ENCODE measurements at places on chromosomes 13 and 19. TPM values are rescaled to one million over a fixed set of nuclear protein-coding genes. Genes with fewer than 3 reads are reported as not detected.

Gene FOSB
- total RNA-seq = 24.2 TPM

DNA sequence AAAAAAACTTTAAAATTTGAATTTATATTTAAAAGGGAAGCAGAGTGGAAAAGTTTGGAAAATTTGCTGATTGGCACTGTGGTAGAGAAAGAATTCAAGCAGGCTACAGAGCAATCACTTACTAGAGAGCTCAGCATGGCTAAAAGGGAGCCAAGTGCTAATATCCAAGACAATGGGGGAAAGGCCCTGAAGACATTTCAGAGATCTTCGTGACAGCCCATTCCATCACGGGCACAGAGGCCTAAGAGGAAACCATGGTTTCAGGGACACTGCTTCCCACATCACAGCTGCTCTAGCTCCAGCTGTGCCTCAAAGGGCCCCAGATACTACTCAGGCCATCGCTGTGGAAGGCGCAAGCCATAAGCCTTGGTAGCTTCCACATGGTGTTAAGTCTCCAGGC, 73.7 kb downstream of the SGCG start:
- peaks cover 6% of the 10 kb centered on the region for H3K36me3 ChIP-seq
- no peak overlapping the region for H3K4me3 ChIP-seq

DNA sequence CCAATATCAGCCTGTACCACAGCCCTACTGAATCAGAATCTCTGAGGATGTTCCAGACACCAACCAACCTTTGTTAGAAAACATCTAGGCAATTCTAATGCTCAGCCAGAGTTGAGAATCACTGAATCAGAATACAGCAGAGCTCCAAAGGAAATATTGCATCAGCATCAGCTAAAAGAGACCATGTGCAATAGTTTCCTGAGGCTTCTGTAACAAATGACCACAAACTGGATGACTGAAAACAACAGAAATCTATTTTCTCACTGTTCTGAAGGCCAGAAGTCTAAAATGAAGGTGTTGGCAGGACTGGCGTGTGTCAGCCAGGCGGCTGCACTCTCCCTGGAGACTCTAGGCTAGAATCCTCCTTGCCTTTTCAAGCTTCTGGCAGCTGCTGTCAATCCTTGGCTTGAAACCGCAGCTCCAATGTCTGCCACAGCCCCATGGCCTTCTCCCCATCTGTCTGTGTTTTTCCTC, 1.2 kb upstream of the DCT start:
- H3K4me1 ChIP-seq = no peaks in the 10 kb centered on the region
- no peak for DNase-seq
- H3K36me3 ChIP-seq = no peaks in the 10 kb centered on the region
- H3K27ac ChIP-seq = no peak overlapping the region
- H3K27me3 ChIP-seq = no peaks in the 10 kb centered on the region

GRCh38 chr13:80757694-80758093, 416.8 kb upstream of the SPRY2 start:
- no peaks in the 10 kb centered on the region for H3K27me3 ChIP-seq
- DNase-seq = no peak
- H3K4me1 ChIP-seq = no peaks in the 10 kb centered on the region
- H3K36me3 ChIP-seq = no peaks in the 10 kb centered on the region

GRCh38 chr13:33006638-33007037, 9.6 kb upstream of the KL start:
- H3K27ac ChIP-seq = no peak overlapping the region
- no peak overlapping the region for H3K4me3 ChIP-seq
- DNase-seq = no peak
- H3K36me3 ChIP-seq = no peaks in the 10 kb centered on the region

Gene LENG1
- total RNA-seq = 3.8 TPM

- no peak for DNase-seq
- no peak overlapping the region for H3K27ac ChIP-seq
- H3K4me1 ChIP-seq = no peaks in the 10 kb centered on the region
- H3K36me3 ChIP-seq = no peaks in the 10 kb centered on the region
- no peaks in the 10 kb centered on the region for H3K27me3 ChIP-seq
Observed at GRCh38 chr13:112143046-112143752, 76.2 kb downstream of the SOX1 start.

- no peaks in the 10 kb centered on the region for H3K36me3 ChIP-seq
- DNase-seq = peak; percentile 34
- no peaks in the 10 kb centered on the region for H3K4me1 ChIP-seq
- H3K27ac ChIP-seq = no peak overlapping the region
Observed at GRCh38 chr13:109615721-109616420, 170.5 kb downstream of the IRS2 start.

GRCh38 chr13:82654861-82655855, 1227.1 kb downstream of the SLITRK1 start:
- H3K4me3 ChIP-seq = no peak overlapping the region
- no peak overlapping the region for H3K27ac ChIP-seq
- peak; percentile 91 for DNase-seq
- H3K36me3 ChIP-seq = no peaks in the 10 kb centered on the region
- no peaks in the 10 kb centered on the region for H3K27me3 ChIP-seq
- peaks cover 13% of the 10 kb centered on the region for H3K4me1 ChIP-seq

Gene ZNF675
- 21.9 TPM for total RNA-seq

Gene CDX2
- total RNA-seq = not detected

DNA sequence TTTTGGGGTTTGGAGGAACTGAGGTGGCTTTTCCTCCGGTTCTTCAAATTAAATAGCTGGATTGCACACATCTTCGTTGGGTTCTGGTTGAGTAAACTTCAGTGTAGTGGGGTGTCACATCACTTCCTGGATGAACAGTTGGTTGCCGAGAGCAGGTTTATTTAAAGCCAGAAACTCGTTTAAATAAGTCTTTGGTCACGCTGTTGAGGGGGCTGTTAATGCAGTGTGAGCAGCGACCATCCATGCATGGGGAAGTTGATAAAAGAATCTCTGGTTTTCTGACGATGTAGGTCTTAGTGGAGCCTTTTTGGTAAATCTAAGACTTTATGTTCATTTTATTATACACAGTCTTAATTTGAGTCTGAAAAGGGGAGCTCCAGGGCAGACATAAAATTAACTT, 351.2 kb upstream of the ARGLU1 start:
- H3K4me3 ChIP-seq = no peak overlapping the region
- H3K4me1 ChIP-seq = peaks cover 4% of the 10 kb centered on the region
- DNase-seq = no peak
- H3K27me3 ChIP-seq = no peaks in the 10 kb centered on the region
- H3K36me3 ChIP-seq = no peaks in the 10 kb centered on the region

Gene ZNF442
- total RNA-seq = 4.7 TPM

Gene ATP8A2
- 2.7 TPM for total RNA-seq

DNA sequence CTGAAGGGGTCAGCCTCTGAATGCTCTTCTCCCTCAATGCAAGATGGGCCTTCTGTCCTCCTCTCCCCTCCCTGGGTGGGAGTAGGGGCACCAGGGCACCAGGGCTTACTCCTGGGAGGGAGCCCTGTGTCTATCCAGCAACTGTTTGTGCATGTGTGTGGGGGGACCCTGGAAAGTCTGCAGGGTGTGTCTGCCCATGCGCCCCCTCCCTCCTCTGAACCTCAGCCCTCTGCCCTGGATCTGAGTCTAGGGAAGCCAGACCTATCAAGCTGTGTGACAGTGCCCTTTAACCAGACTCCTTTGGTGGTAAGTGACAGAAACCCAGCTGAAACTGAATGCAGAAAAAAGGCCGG, 213.3 kb upstream of the ZNF536 start:
- H3K36me3 ChIP-seq = no peaks in the 10 kb centered on the region
- H3K4me3 ChIP-seq = no peak overlapping the region
- no peaks in the 10 kb centered on the region for H3K4me1 ChIP-seq
- H3K27me3 ChIP-seq = peaks cover 3% of the 10 kb centered on the region
- no peak for DNase-seq

DNA sequence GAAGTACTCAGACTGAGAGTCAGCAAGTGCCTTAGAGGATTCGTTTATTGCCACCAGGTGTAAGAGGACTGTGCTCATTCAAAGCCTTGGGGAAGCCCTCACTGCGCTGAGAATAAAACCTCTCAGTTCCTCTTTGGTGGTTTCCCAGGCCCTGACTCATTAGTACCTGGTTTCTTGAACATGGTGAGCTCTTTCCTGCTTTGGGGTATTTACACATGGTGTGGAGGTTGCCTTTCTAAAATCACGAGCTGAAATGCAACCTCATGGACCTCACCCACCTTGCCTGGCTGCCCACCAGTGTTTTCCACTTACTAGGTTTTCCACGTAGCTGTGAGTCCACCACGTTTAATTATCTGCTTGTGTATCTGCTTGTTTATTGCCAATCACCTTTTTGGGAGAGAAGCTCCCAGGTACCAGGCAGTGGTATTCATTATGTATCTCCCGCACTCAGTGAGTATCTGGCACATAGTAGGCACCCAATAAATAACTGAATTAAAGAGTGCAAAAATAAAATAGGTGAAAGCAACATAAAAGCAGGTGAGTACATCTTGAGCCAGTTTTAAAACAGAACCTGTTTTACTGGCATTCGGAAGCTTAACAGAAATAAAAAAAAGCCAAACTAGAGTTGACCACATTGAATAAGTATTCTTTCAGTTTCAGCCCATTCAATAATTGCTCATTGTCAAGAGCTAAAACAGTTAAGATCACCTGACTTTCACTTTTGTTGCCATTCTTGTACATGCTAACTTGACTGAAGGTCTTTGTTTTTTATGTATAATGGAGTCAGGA, 533.0 kb downstream of the MYO16 start:
- no peaks in the 10 kb centered on the region for H3K27me3 ChIP-seq
- H3K27ac ChIP-seq = no peak overlapping the region
- H3K4me3 ChIP-seq = no peak overlapping the region
- H3K4me1 ChIP-seq = no peaks in the 10 kb centered on the region
